ENCODE measurements at places on chromosomes 3 and 15.

DNA sequence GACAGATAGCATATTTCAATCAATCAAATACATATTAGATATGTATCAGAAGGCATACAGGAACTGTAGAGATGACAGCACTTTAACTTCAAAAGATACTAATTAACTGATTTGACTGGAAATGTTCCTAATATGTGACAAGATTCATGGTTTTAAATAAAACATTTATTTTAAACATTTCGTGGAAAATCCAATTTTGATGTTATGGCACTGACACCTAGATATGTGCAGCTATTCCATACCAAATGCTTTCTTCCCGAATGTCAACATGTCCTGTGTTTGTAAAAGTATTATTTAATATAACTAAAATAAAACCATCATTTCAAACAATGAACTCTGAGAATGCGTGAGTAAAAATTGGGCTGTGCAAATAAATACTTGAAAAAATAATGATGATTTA lies 1209.3 kb downstream of the NSUN3 start:
- no peak for DNase-seq

GRCh38 chr15:39092354-39092753 lies 488.5 kb upstream of the THBS1 start:
- DNase-seq, result no peak

DNA sequence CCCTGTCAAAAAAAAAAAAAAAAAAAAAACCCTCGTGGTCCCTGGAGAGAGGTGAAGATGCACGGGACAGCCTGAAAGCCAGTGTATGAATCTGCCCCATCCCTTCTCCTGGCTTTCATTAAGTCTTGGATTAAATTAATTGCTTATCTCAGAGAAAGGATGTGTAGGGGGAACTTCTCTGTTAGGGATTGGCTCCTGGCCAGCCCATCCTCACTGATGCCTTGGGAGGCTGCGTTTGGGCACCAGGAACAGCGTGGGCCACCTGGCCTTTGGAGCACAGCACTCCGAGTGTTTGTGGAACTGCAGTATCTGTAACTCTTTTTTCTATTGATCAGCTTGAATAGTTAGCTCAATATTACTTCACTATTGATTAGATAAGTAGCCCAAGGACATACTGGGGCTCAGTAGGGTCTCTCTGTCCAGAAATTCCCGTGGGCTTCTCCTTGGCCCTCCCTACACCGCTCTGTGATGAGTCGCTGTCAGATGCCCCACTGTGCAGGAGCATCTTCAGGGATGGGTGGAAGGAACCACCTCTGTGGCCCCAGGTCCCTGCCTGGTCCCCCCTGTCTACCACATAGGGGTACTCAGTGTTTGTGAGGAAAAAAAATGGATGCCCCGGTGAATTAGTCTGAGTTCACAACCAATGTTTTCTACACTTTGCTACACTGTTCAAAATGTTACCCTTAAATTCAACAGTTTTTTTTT lies 2.0 kb downstream of the PXYLP1 start:
- DNase-seq, result no peak

DNA sequence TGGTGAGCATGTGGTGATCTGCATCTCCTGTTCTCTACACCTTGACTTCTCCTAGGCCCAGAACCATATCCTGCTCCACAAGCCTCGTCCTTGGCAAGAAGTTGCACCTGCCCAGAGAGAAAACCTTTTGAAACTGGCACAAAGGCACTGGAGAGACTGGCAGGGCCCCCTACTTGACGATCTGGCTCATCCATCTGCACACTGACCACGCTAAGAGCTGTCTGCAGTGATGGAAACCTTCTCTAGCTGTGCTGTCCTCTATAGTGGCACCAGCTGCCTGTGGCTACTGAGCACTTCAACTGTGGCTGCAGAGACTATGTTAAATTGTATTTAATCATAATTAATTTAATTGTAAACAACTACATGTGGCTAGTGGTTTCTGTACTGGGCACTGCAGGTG lies 26.2 kb upstream of the SRP14 start:
- no peak for DNase-seq

DNA sequence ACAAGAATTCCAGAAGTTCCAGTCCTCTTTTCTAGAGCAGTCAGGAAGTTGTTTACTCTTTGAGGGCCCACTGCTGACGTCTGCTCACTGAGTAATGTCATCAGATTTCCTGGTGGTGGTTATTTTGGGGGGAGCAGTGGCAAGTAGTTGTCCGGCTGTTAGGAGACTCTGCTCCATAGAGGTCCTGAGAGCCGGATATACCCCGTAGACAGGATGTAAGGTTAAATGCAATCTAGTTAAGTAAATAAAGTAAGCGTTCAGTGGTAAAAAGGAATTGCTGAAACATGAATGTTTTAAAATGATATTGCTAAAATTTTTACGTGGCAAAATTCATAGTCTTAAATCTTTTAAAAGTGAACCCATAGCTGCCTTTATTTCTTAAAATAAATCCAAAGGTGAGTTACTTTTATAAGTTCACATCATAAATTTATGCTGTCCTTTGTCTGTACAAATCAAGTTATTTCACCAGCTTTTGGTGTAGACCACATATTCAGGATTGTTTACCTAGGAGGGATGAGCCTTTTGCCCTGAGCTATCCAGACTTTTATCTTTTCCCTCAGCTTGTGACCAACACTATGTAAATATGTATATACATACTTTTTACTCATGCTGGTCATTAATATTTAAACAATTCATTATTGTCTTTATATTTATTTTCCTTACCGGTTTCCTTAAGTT lies 65.8 kb downstream of the PDE8A start:
- peak; percentile 76 for DNase-seq

DNA sequence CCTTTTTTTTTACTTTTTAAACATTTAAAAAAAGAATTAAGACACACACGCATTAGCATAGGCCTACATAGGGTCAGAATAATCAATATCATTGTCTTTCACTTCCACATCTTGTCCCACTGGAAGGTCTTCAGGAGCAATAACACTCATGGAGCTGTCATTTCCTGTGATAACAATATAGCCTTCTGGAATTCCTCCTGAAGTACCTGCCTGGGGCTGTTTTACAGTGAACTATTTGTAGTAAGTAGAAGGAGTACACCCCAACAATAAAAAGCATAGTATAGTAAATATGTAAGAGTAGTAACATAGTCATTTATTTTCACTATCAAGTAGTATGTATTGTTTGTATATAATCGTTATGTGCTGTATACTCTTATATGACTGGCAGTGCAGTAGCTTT lies 19.5 kb upstream of the CLDN18 start:
- DNase-seq, result peak; percentile 60

GRCh38 chr3:49883998-49884397 lies 14.3 kb upstream of the CAMKV start:
- no peak for DNase-seq

DNA sequence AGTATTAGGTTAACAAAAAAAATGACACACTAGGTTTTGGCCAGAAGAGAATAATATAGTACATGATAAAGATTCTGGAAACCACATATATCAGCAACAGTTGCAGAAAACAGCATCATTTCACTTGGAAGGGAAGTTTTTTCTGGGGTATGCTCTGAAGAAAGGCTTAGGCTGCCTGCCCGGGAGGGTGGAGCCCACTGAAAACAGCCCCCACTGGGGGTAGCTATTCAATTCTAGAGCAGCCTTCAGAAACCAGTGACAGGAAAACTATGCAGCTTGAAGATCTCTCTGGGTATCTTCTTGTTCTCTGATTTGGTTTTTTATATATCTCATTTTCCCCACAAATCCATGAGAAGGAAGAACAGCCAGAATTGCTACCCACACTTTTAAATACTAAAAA lies 43.2 kb downstream of the ZMAT3 start:
- DNase-seq, result no peak

DNA sequence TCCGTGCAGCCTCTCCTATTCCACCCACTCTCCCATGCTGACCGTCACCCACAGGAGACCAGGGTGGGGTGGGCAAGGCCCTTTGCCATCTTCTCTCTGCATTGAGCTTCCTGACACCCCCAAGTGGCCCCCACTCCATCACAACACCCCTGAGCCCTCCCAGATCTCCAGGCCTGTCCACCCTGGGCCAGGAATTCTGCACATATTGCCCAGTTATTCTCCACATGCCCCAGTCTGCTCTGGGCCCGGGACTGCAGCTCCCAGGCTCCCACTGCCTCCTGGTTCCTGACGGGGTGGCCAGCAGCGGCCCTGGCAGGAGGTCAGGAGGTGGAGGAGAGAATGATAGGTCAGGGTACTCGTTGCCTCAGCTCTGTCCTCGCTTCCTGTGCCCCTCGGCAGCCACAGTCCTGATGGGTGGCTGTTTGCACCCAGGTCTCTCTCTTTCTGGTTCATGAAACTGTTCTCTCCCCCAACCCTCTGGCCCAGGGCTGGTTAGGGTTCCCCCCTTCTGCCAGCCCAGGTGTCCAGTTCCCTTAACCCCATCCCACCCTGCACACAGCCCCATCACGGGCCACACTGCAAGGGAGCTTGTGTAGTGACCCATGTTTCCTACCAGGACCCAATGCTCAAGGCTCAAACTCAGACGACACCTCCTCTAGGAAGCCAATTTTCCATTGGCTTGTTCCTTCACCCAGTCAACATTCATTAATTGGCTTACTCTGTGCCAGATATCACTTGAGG lies 47.3 kb downstream of the IQSEC1 start:
- no peak for DNase-seq

GRCh38 chr3:11820531-11821041 lies 26.1 kb downstream of the TAMM41 start:
- DNase-seq, result no peak

GRCh38 chr3:95311272-95311671 lies 1248.4 kb downstream of the NSUN3 start:
- no peak for DNase-seq

GRCh38 chr3:122148941-122149627 lies 34.4 kb upstream of the CASR start:
- DNase-seq, result no peak

GRCh38 chr3:123143669-123144411 lies 57.9 kb upstream of the SEC22A start:
- peak; percentile 13 for DNase-seq

GRCh38 chr3:152430223-152431002 lies 161.7 kb downstream of the MBNL1 start:
- DNase-seq, result no peak

- DNase-seq, result no peak
These were observed 7.3 kb upstream of the LMCD1 start for GRCh38 chr3:8494327-8494726.

- no peak for DNase-seq
These were observed 222.2 kb upstream of the ARPP21 start for GRCh38 chr3:35417080-35417479.

GRCh38 chr3:181722156-181722555 lies 10.4 kb downstream of the SOX2 start:
- DNase-seq, result no peak

DNA sequence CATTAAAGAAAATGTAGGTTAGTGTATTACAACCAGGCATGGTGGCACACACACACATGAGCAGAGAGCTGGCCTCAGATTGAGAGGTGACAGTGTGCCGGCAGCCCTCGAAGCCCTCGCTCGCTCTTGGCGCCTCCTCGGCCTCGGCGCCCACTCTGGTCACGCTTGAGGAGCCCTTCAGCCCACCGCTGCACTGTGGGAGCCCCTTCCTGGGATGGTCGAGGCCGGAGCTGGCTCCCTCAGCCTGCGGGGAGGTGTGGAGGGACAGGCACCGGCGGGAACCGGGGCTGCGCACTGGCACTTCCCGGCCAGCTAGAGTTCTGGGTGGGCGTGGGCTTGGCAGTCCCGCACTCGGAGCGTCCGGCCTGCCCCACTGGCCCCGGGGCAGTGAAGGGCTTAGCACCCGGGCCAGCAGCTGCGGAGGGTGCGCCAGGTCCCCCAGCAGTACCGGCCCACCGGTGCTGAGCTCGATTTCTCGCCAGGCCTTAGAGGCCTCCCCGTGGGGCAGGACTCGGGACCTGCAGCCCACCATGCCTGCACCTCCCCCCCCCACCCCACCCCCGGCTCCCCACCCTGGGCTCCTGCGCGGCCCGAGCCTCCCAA lies 80.4 kb upstream of the TMEM158 start:
- DNase-seq, result no peak

DNA sequence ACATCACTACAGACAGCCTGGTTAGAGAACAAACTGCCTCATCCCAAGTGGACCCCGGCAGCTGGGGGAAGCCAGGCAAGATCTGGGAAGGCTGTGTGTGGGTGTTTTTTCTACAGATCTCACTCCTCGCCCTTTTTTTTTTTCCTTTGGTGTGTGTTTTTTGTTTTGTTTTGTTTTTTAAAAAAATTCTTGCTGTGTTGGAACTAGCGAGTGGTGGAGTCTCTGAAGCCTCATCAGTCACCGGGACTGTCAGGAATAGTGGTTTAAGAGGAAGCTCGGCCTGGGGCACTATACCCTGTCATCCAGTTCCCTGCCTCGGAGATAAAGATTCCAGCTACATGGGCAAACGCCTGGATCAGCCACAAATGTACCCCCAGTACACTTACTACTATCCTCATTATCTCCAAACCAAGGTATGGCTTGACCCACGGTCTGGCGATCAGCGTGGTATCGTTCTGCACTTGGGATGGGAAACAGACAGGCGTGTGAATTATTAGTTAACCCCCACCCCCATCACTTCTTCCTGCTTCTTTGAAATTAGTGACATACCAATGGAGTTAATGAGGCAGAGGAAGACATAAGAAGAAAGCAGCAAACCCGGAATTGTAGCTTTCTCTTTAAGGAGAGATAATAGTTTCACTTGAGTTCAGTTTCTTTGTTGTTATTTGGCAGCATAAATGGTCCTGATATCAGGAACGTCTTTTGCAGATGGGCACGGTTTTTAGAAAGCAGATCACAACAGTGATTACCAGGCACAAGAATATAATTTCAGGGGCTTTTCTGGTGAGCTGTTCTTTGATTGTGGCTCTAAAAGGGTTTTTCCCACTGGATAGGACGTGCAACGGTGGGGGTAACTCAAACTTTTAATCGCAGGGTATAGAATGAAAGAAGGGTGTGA lies 722 bp downstream of the RBMS3 start:
- peak; percentile 54 for DNase-seq

DNA sequence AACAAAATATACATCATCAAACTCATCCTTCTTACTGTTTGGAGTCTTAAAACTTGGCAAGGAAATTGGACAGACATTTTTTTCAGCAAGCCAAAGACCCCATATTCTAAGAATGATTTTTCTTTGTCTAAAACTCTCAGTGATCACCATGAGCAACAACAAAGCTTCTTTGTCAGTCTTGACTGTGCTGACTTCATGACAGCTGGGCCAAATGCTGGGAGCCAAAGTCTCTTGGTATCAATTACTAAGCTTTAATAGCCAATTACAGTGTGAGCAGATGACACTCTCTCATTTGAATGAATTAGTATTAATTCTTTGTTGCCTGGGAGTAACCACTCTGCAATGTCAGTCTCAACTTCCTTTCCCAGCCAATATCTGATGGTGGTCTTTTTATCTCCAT lies 48.1 kb upstream of the GK5 start:
- DNase-seq, result no peak

DNA sequence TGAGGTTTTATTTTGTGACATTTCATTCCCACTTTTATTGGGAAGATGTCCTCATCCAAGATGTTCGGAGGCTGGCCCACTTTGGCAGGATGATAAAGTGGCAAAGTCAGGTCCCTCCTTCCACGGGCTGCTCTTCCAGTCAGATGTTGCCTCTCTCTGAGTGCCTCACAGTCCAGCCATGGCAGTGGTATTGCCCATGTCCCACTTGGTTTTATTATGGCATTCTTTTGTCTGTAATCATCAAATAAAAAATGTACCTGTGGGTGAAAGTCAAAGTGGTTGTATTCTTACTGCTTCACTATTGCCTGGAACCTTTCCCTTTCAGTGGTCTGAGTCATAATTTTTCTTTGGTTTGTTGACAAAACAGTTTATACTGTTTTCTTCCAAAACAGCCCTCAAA lies 20.2 kb downstream of the ARNT2 start:
- peak; percentile 10 for DNase-seq

GRCh38 chr15:92502336-92502735 lies 108.7 kb downstream of the ST8SIA2 start:
- DNase-seq, result no peak

- DNase-seq, result no peak
These were observed 10.7 kb upstream of the SIAH2 start for GRCh38 chr3:150773616-150774192.
